ENCODE measurements at places on chromosomes 4 and X. TPM values are rescaled to one million over a fixed set of nuclear protein-coding genes. Genes with fewer than 3 reads are reported as not detected.

Gene NEUROG2
- total RNA-seq = not detected

Gene ADGRL3
- 0.69 TPM for total RNA-seq

Gene AP1S2
- 28.2 TPM for total RNA-seq

Gene PCSK1N
- 177 TPM for total RNA-seq

Gene DCAF4L1
- total RNA-seq = 0.63 TPM

Gene GPAT3
- total RNA-seq = 34.2 TPM

Gene RHOXF1
- total RNA-seq = not detected

Data from PC-3 (cell line).